Activated naive CD4-positive, alpha-beta T cell treated with anti-CD3 and anti-CD28 coated beads, Interleukin-2, amount 10 ng/mL, durations not matched to agents 7 days and 5 days (primary cell): ENCODE measurements at places on chromosomes 5 and 9.

DNA sequence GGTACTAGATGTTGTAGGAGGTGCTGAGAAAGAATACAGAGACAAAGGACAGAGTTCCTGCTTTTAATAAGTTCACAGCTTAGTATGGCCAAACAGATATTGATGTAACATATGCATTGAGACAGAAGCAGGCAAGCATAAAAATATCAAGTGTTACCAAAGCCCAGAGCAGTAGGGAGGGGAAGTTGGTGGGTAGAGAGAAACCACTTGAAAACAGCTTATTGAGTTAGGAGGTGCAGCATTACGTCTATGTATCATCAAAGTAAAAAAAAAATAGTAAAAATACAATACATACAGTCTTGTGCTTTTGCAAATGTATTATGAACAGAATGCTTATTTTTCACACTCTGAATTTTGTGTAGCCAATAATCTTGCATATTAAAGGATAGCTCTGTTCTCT lies 441.8 kb upstream of the SGCD start:
- DNase-seq: no peak

DNA sequence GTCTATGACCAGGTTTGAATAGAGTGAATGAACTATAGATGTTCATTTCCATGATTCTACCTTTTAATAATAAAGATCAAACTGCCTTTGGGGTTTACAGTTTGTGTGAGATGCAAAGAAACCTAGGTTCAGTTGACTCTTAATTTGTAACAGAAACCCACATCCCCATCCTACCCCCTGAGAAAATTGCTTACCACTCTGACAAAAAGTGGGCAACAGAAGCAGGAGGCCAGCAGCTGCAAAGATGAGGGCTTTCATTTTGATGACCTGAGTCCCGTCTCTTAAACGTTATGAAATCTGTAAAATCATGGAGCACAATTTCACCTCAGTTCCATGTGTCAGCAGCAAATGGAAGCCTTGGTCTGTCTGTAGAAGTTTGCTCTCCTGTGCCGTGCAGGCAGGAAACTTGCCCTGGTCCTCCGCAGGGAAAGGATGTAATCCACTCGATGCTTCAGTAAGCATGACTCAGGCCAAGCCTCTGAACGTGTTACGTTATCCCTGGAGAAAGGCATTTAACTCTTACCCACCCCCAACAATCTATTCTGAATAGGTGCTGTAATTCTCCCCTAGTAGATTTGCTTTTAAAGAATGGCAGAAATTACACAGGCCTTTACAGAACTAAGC lies at the start of gene F2RL2:
Gene F2RL2, minus strand, starts transcription at position 431 of the 624 bp plus-strand sequence. Its CDS starts 173 bp downstream, at position 258.
- no peak for DNase-seq

- DNase-seq: no peak
These were observed 50.1 kb upstream of the CD180 start for GRCh38 chr5:67246546-67247268.

- no peak for DNase-seq
These were observed 463.7 kb upstream of the WWC1 start for GRCh38 chr5:167827766-167828165.

GRCh38 chr5:53946405-53947100 lies 363.8 kb downstream of the ARL15 start:
- DNase-seq: no peak

DNA sequence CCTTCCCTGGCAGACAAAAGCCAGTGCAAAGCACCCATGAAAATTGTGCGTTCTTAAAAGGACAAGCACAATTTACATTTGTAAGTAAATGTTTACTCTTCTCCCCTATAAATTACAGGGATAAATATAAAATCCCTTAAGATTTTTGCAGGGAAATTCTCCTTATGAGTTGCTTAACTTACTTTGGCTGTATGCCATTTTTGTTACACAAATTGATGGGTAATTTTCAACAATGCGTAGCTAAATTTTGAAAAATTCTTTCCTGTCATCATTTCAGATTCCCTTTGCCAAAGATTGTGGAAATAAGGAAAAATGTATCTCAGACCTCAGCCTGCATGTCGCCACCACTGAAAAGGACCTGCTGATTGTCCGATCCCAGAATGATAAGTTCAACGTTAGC lies 64.2 kb upstream of the ITGA2 start:
- no peak for DNase-seq
